ENCODE measurements at places on chromosomes 11 and 22. TPM values are rescaled to one million over a fixed set of nuclear protein-coding genes. Genes with fewer than 3 reads are reported as not detected.
A peak's percentile ranks its signal among the peaks of the same experiment; 100 is the strongest.

DNA sequence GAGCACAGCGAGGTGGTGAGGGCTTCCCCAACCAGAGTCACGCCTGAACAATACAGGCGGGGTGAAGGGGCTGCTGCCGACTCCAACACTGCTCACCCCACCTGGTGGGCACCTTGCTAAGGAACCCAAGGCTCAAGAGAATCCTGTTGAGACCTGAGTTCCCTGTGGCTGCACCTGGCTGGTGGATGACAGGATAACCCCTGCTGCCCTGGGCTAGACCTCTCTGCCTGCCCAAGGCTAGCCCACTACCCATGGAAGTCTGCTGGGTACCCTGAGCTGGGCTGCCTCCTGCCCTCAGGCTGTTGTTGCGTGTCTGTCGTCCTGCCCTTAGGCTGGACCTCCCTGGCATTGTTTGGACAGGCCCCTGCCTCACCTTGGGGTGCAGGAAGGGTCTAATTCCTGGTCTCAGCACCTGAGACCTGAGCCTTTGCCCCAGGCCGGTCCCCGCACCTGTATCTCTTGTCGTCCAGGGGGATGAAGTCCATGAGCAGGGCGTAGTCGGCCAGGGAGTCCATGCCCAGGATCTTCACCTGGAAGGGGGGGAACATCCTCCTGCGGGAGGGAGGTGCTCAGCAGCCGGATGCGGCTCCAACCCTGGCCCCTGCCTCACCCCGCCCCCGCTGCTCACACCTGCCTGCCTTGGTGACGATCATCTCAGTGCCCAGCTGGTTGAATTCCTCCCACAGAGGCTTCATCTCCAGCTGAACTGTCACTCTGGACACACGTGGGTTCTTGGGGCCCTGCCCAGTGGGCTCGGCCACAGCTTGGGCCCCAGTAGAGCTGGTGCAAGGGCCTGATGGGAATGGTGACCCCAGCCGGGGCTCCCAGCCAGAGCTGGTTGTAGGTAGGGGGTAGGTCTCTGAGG lies 4.9 kb upstream of the NUDT8 start:
- no peak for DNase-seq
- H3K4me3 ChIP-seq = no peak overlapping the region
- H3K27ac ChIP-seq = no peak overlapping the region
- H3K27me3 ChIP-seq = no peaks in the 10 kb centered on the region
- H3K4me1 ChIP-seq = peaks cover 9% of the 10 kb centered on the region

- no peak overlapping the region for H3K27ac ChIP-seq
- H3K36me3 ChIP-seq = no peaks in the 10 kb centered on the region
- no peak overlapping the region for H3K4me3 ChIP-seq
- H3K4me1 ChIP-seq = no peaks in the 10 kb centered on the region
- peak; percentile 46 for DNase-seq
These were observed 118.1 kb downstream of the BBOX1 start for GRCh38 chr11:27158456-27159334.

GRCh38 chr11:126352934-126353801 lies 2.3 kb upstream of the ST3GAL4 start:
- H3K36me3 ChIP-seq = no peaks in the 10 kb centered on the region
- H3K4me3 ChIP-seq = no peak overlapping the region
- peak overlapping the region; percentile 2 for H3K27ac ChIP-seq

DNA sequence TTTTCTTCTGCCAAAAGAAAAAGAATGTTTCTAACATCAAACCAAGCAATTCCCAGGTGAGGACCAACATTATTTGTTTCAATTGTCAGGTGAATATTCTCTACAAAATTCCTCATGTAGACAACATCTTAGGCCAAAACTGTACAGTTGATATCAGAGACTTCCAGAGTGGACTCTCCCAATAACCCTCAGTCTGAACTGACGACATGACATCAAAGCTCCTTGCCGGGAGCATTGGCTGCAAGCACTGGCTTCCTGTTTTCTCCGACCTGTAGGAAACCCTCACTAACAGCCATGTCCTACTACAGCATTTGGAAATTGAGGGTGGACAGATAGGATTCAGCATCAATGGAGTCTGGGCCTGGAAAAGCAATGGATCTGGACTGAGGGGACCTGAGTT lies 30.5 kb upstream of the MRGPRX1 start:
- H3K27ac ChIP-seq = no peak overlapping the region
- no peaks in the 10 kb centered on the region for H3K36me3 ChIP-seq
- H3K27me3 ChIP-seq = no peaks in the 10 kb centered on the region
- H3K4me3 ChIP-seq = no peak overlapping the region

GRCh38 chr11:45082744-45083543 lies 63.5 kb upstream of the PRDM11 start:
- no peaks in the 10 kb centered on the region for H3K36me3 ChIP-seq
- no peak for DNase-seq
- H3K27ac ChIP-seq = no peak overlapping the region
- H3K27me3 ChIP-seq = no peaks in the 10 kb centered on the region
- H3K4me1 ChIP-seq = peaks cover 12% of the 10 kb centered on the region

Gene UPK3A
- total RNA-seq = not detected

Gene OR2AG2
- total RNA-seq = 0.14 TPM

GRCh38 chr11:87359401-87359800 lies 321.7 kb downstream of the TMEM135 start:
- no peaks in the 10 kb centered on the region for H3K27me3 ChIP-seq
- H3K27ac ChIP-seq = no peak overlapping the region
- no peak overlapping the region for H3K4me3 ChIP-seq
- H3K4me1 ChIP-seq = no peaks in the 10 kb centered on the region
- peak; percentile 45 for DNase-seq

Gene ZNRF3
- total RNA-seq = 7.5 TPM

DNA sequence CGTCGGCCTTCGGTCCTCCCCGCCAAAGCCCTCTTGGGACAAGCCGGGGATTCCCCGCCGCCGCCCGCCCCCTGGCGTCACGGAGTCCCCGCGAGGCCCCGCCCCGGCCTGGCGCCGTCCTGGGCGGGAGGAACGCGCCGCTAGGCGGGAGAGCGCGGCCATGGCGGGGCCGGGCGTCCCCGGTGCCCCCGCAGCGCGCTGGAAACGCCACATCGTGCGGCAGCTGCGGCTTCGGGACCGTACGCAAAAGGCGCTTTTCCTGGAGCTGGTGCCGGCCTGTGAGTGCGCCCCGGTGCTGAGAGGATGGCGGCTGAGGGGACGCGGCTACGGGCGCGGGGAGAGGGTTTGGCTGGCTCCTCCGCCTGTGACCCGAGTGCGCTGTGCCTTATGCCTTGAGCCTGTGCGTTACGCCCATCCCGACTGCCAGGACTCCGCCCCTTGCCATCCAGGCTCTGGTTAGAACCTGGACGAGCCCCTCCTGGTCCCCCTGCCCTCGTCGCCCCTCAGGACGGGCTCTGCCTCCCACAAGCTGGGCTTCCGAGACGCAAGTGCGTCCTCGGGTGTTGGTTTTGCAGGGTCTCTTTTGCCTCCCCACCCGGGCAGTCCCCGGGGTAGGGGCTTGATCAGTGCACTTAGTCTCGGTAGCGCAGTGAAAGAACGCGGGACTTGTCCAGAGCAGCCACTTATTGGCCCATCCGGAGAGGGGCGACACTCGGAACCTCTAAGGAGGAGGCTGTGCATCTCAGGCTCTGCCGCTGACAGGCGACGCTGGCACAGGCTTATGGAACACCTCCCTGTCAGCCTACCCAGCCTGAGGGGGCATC lies at the start of gene ATG16L2:
Gene ATG16L2 (plus strand): TSS at position 126 of the 824 bp plus-strand sequence. CDS start 35 bp downstream, at position 161.
- H3K4me3 ChIP-seq = peak within 1 kb of the TSS; percentile 59
- H3K27me3 ChIP-seq = no peaks in the 10 kb centered on the region
- peak within 1 kb of the TSS; percentile 96 for H3K27ac ChIP-seq

DNA sequence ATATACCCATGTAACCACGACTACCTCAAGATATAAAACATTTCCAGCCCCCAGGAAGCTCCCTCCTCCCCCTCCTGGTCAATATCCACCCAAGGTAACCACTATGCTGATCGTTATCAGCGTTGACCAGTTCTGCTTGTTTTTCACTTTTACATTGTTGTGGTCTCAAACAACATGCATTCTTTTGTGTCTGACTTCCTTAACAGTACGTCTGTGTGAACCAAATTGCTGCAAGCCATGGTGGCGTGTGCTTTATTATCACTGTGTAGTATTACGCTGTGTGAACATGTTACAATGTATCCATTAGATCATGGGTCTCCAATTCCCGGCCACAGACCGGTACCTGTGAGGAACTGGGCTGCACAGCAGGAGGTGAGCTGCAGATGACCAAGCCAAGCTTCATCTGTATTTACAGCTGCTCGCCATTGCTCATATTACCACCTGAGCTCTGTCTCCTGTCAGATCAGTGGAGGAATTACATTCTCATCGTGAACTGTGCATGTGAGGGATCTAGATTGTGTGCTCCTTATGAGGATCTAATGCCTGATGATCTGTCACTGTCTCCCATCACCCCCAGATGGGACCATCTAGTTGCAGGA lies 15.5 kb upstream of the GRK3 start:
- no peak for DNase-seq
- no peak overlapping the region for H3K4me3 ChIP-seq
- H3K36me3 ChIP-seq = no peaks in the 10 kb centered on the region
- no peaks in the 10 kb centered on the region for H3K27me3 ChIP-seq
- H3K4me1 ChIP-seq = peaks cover 3% of the 10 kb centered on the region

DNA sequence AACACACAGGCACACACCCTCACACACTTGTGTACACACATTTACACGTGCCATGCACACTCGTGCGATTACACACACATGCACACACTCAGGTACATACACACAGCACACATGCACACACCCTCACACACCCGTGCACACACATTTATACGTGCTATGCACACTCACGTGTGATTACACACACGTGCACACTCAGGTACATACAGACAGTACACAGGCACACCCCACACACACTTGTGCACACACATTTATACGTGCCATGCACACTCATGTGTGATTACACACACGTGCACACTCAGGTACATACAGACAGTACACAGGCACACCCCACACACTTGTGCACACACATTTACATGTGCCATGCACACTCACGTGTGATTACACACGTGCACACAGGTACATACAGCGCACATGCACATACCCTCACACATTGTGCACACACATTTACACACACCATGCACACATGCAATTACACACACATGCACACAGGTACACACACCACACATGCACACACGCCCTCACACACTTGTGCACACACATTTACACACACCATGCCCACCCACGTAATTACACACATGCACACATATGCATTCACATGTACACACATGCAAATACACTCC lies 4.6 kb downstream of the IFITM10 start:
- no peak overlapping the region for H3K27ac ChIP-seq
- peaks cover 8% of the 10 kb centered on the region for H3K4me1 ChIP-seq
- H3K36me3 ChIP-seq = no peaks in the 10 kb centered on the region
- H3K27me3 ChIP-seq = peaks cover 27% of the 10 kb centered on the region
- no peak for DNase-seq
- no peak overlapping the region for H3K4me3 ChIP-seq

DNA sequence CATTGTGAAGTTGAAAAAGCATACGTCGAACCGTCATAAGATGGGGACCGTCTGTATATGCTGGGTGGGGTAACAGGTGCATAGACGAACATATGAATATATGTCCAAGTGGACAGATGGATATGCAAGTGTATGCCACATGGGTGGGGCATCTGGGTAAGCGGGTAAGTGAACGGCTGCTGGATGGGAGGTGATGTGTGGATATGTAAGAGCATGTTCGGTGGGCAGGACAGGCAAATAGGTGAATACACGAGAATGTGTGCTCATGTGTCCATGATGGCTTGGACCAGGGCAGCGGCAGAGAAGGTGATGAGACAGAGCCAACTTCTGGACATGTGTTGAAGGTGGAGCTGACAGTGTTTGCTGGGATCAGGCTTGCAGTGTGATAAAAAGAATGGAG lies 12.0 kb downstream of the IFITM10 start:
- peaks cover 45% of the 10 kb centered on the region for H3K27me3 ChIP-seq
- no peak overlapping the region for H3K4me3 ChIP-seq
- no peaks in the 10 kb centered on the region for H3K36me3 ChIP-seq
- no peaks in the 10 kb centered on the region for H3K4me1 ChIP-seq
- no peak overlapping the region for H3K27ac ChIP-seq

Gene ZBTB44
- 41.1 TPM for total RNA-seq

Gene STK33
- total RNA-seq = 5.6 TPM

Gene LUZP2
- total RNA-seq = 2.4 TPM

Gene PGA5
- 15.0 TPM for total RNA-seq

DNA sequence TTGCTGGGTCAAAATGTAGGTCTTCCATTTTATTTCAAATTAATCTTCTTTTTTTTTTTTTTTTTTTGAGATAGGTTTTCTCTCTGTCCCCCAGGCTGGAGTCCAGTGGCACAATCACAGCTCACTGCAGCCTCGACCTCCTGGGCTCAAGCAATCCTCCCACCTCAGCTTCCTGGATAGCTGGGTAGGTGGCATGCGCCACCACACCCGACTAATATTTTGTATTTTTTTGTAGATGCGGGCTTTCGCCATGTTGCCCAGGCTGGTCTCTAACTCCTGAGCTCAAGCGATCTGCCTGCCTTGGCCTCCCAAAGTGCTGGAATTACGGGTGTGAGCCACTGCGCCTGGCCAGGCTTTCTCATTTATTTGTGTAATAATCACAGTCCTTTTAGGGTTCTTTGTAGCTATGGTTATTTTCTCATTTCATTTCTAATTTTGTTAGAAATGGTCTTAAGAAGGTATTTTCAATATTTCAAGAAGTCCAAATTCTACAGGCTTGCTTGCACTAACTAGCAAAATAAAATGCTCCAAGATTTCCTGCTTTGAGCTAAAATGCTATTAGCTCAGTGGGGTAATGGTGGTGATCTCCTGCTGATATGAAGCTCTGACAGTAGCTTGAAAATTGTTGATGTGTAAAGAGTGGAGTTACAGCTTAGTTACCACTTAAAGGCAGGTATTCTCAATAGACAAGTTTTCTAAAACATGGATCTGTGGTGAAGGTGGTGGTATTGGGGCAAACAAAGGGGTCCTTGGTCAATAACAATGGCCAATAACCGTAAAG lies 50.0 kb downstream of the RBX1 start:
- DNase-seq = no peak
- H3K36me3 ChIP-seq = no peaks in the 10 kb centered on the region
- no peak overlapping the region for H3K4me3 ChIP-seq
- H3K27ac ChIP-seq = no peak overlapping the region

- H3K4me3 ChIP-seq = no peak overlapping the region
- DNase-seq = no peak
- H3K27me3 ChIP-seq = peaks cover 12% of the 10 kb centered on the region
- no peaks in the 10 kb centered on the region for H3K36me3 ChIP-seq
- no peak overlapping the region for H3K27ac ChIP-seq
These were observed 500.4 kb downstream of the MIAT start for GRCh38 chr22:27157666-27158370.

- H3K4me3 ChIP-seq = peak overlapping the region; percentile 63
- DNase-seq = no peak
- H3K36me3 ChIP-seq = peaks cover 17% of the 10 kb centered on the region
- H3K27me3 ChIP-seq = no peaks in the 10 kb centered on the region
These were observed 566 bp downstream of the ATP6V1E1 start for GRCh38 chr22:17627961-17628405.

Gene KRTAP5-4
- total RNA-seq = not detected

- H3K27ac ChIP-seq = no peak overlapping the region
- no peaks in the 10 kb centered on the region for H3K36me3 ChIP-seq
- H3K4me3 ChIP-seq = no peak overlapping the region
These were observed 50.6 kb upstream of the ACCSL start for GRCh38 chr11:43997022-43997660.

All from transverse colon (tissue), 4 donors.